Body of pancreas (tissue), 4 donors: ENCODE measurements at places on chromosomes 5 and 9. TPM values are rescaled to one million over a fixed set of nuclear protein-coding genes. Genes with fewer than 3 reads are reported as not detected.

The SMIM15 gene
- 8.2 TPM for total RNA-seq

The GRHPR gene
- 61.0 TPM for total RNA-seq

The FOXI1 gene
- not detected for total RNA-seq

DNA sequence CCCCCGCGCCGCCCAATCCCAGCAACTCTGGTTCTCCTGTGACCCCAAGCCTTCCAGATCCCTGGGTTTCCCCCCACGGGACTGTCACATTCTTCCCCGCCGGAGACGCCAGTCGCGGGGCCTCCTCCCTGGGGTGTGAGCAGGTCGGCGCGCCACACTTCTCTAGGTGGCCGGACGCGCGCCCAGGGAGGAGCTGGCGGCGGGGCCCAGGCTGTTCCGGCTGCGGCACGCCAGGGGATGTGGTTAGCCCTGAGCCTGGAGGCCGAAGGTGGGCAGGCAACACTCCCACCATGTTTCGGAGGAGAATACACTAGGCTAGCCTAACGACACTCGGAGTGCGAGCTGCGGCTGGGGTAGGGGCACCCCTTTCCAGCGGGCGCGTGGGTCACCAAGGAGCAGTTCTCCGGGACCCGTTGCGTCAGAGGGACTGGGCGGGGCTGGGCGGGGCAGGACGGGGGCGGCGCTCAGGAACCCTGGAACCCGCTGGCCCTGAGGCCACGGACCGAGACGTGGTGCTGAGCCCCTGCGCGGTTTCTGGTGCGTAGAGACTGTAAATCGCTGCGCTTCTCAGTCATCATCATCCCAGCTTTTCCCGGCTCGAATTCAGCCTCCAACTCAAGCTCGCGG lies at the start of gene SLC27A6:
Gene SLC27A6 (plus strand): TSS at position 478 of the 627 bp plus-strand sequence. CDS start 650 bp downstream, outside the sequence.
- DNase-seq: peak; percentile 21
- H3K27ac ChIP-seq: no peak within 1 kb of the TSS
- no peaks in the 10 kb centered on the region for H3K27me3 ChIP-seq
- H3K4me3 ChIP-seq: no peak within 1 kb of the TSS

DNA sequence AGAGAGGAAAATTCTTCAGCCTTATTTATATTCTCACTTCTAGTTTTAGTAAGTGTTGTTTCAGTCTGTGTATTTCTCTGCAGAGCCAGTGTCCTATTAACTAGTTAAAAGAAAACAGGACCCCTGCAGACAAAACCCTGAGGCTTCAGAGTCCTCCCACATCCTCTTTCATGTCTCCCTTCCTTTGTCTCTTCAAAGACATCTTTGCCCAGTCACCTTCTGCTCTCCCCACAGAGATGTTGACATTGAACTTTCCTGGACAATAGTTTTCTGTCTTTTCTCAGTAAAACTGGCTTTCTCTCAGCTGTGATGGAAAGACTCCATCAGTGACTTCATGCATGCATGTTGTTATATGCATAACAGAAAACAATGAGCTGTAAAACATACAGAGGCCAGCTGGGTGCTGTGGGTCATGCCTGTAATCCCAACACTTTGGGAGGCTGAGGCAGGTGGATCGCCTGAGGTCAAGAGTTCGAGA lies 20.2 kb downstream of the GRAMD2B start:
- no peaks in the 10 kb centered on the region for H3K36me3 ChIP-seq
- DNase-seq: no peak
- H3K4me1 ChIP-seq: no peaks in the 10 kb centered on the region
- no peaks in the 10 kb centered on the region for H3K27me3 ChIP-seq
- H3K4me3 ChIP-seq: no peak overlapping the region

DNA sequence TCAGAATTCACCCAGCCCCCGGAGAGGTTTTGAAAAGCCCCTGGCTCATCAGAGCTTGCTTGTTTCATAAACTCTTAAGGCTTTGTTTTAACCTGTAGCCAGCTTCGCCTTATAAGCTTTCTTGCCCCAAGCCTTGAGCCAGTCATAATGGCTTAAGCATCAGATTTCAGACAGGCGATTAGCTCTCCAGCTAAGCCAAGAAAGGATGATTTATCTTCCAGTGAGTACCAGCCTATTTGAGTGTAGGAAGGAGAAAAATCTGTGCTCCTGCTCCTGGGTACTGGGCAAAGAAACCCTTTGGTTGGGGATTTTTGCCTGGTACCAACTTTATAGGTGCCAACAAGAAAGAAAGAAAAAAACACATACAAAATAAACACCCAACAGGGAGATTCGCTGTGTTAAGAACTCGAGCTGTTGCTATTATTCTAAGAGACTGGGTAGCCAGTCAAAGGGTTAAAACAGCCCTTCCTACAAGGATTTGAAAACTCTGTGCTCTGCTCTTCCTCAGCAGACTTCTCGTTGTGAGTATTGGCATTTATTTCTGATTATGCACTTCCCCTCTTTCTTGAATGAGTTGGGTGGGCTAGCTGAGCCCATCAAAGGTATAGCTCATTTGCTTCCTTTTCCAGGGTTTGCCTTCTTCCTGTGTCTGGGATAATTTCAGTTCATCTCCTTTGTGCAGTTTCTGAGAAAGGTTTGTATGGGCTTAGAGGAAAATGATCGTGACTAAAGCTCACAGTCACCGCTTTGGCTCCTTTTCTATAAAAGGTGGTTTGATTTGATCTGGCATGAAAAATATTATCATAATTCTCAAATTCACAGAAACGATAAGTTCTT lies 157.2 kb upstream of the DMRT1 start:
- H3K27me3 ChIP-seq: no peaks in the 10 kb centered on the region
- peaks cover 42% of the 10 kb centered on the region for H3K4me1 ChIP-seq
- H3K4me3 ChIP-seq: no peak overlapping the region
- DNase-seq: no peak
- peak overlapping the region; percentile 90 for H3K27ac ChIP-seq

DNA sequence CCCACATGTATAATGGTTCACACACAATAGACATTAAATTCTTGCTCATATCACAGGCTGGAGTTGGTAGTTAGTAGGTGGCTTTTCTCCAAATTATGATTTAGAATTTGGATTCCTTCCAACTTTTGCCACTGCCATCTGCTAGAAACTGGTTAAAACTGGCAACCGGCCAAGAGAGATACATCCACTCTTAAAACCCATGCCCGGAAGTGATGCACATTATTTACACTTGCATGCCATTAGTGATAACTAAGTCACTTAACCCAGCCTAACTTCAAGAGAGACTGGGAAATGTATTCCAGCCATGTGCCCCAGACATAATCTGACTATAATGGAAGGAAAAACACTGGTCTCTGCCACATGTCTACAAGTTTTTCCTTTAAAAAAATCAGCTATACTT lies 395.7 kb upstream of the SEMA6A start:
- H3K27me3 ChIP-seq: no peaks in the 10 kb centered on the region
- H3K36me3 ChIP-seq: no peaks in the 10 kb centered on the region
- no peak overlapping the region for H3K27ac ChIP-seq
- H3K4me1 ChIP-seq: no peaks in the 10 kb centered on the region
- H3K4me3 ChIP-seq: no peak overlapping the region

GRCh38 chr9:114810614-114811013 lies 4.8 kb upstream of the TNFSF15 start:
- peaks cover 15% of the 10 kb centered on the region for H3K4me1 ChIP-seq
- H3K27ac ChIP-seq: no peak overlapping the region
- H3K36me3 ChIP-seq: no peaks in the 10 kb centered on the region
- H3K27me3 ChIP-seq: no peaks in the 10 kb centered on the region
- H3K4me3 ChIP-seq: no peak overlapping the region

DNA sequence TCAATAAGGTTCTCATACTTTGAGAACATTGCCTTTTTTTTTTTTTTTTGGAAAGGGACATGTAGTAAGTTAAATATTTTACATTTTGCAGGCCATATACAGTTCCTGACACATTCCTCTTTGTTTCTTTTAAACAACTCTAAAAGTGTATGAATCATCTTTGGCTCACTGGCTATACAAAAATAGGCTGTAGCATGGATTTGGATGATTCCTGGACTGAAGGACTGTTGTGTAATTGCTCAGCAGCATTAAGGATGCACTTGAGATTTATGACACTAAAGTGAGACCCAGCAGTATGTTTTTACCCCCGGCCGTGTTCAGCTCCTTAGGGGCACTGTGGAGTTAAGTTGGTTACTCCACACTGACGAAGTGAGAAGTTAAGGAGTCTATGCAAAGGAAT lies 41.3 kb downstream of the VPS13A start:
- no peaks in the 10 kb centered on the region for H3K27me3 ChIP-seq
- H3K36me3 ChIP-seq: no peaks in the 10 kb centered on the region
- H3K4me1 ChIP-seq: no peaks in the 10 kb centered on the region
- no peak overlapping the region for H3K27ac ChIP-seq
- H3K4me3 ChIP-seq: no peak overlapping the region
- DNase-seq: no peak
